ENCODE measurements at places on chromosomes 5 and 9.

DNA sequence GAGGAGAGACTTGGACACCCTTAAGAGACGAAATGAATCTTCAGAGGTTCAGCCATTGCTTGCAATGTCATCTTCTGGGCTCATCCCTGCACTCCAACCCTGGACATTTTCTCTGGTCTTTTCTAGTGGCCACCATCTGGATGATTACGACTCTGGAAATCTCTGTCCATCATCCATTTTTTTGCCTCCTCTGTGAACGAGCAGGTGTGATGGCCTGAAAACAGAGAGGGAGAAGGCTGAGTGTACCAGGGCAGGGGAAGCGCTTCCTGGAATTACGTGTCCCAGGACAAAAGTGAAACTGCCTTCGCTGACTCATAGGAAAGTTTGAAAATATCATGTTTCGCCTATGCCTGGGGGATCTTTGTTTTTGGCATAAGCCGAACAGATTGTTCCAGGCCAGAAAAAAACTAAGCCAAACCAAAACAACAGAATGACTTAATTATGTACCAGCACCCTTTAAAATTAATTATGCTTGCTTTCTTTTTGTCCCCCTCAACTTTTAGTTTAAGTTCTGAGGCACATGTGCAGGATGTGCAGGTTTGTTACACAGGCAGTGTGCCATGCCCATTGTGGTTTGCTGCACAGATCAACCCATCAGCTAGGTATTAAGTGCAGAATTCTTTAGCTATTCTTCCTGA lies 31.9 kb downstream of the ANKRD33B start:
- no peak for DNase-seq

GRCh38 chr9:105127863-105128220 lies 116.6 kb upstream of the SLC44A1 start:
- DNase-seq = no peak

DNA sequence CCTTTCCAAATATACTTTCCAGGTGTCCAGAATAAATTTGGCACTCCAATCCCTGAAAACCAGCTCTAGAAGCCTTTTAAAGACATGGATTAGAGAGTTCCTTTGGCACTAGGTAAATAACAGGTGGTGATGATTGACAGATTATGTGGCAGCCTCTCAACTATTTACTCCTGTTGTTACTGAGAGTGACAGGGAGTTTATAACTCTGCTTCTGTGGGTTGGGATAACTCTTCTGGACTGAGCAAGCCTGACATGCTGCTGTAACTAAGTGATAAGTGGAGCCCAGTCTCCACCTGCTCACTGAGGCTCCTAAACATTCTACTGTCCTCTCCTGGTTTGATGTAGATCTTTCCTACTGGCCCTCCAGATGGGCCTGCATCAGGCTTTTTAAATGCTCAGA lies 693.2 kb upstream of the FTMT start:
- DNase-seq = no peak

DNA sequence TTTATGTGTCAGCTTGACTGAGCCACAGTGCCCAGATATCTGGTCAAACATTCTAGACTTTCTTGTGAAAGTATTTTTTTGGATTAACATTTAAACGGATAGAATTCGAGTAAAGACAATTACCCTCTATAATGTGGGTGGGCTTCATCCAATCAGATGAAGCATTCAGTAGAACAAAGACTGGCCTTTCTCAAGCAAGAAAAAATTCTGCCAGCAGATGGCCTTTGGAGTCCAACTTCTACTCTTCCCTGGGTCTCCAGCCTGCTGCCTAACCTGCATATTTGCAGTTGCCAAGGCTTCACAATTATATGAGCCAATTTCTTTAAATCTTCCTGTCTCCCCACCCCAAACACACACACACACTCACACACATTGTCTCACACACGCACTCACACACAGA lies 86.4 kb downstream of the MED10 start:
- DNase-seq = no peak

DNA sequence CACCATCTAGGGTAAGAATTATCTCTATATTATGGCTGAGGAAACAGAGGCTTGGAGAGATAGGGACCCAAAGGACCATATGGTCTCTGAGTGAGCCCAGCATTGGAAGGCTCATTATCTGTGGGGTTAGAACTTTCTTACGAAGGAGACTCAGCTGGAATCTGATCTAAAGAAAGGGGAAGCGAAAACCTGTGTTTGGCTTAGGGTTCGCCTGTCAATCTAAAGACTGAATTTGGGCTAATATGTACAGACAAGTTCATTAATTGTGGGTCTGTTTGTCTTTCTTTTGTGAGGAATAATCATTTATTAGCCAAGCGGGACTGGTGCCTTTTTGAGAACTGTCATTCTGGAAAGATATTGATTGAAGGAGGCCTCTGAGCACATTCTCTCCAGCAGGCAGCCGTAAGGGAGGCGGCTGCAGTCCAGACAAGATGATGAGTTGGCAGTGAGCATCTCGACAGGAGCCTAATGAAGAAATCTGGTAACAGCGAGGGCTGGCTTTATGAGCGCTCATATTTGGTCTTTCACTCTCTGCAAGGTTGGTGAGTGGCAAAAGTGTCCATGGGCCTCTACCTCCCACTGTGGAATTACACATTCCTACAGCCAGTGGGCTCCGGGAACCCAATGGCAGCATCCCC lies 104.2 kb upstream of the GPR151 start:
- DNase-seq = no peak

DNA sequence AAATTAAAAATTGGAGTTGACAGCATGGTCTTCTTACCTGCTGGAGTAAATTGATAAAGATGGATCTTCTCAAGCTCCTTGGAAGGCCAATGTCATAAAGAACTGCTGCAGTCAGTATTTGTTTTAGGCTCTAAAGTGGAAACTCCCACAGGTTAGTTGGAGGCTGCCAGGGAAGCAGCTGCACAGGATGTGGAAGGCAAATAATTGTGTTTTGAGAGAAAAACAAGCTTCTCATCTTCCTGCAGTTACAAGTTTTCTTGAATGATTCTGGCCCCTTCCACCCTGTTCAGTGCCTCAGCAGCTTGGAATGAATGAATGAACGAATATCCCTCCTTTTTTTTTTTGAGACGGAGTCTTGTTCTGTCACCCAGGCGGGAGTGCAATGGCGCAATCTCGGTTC lies 13.9 kb downstream of the MROH2B start:
- no peak for DNase-seq

DNA sequence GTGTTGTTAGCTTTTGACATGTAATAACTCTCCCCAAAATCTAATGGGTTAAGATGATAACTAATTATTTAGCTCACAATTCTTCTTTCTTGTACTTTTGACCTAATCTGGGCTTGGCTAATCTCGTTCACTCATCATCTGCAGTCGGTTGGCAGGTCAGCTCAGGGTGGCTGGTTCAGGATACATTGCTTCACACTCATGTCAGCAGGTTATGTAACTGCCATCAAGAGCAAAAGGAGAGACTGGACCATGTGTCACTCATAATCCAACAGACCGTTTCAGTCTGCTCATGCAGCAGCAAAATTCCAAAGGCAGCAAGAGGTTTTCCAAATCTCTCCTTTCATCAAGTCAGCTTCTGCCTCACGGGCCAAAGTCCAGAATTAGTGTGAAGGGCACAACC lies 998.4 kb upstream of the CTNND2 start:
- DNase-seq = no peak

DNA sequence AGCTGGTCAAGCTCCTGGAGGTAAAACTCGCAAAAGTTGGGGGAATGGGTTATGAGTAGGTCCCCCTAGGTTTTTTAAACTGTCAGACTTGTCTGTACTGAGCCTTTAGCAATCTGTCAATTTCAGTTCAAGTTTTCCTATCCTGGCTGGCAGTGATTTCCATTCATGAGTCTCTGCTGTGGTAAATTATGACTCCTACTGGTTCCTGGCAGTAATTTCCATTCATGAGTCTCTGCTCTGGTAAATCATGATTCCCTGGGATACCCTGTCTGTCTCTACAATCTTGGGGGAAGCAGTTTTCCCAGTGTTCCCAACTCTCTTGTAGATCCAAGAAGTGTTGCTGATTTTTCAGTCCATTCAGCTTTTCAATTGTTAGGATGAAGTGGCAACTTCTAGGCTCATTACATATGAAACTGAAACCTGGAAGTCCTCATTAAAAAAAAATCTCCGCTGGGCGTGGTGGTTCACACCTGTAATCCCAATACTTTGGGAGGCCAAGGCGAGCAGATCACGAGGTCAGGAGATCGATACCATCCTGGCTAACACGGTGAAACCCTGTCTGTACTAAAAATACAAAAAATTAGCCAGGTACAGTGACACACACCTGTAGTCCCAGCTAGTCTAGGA lies 91.3 kb upstream of the GPBP1 start:
- DNase-seq = no peak

DNA sequence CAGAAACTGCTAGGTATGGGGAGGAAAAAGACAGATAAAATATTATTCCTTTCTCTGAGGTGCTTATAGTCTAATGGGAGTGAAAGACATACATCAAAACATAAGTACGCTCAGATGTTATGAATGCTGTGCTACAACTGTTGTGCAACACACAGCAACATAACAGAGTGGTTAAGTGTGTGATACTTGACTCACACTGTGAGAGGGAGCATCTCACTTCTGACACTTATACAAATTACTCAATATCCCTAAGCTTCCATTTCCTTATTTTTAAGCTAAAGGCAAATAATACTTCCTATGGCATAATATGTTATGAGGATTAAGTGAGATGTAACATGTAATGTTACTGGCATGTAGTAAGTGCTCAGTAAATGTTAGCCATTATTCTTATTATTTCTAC lies 110.6 kb upstream of the FER start:
- DNase-seq = no peak

GRCh38 chr9:89864731-89865130 lies 259.9 kb downstream of the GADD45G start:
- peak; percentile 30 for DNase-seq

GRCh38 chr5:103259705-103260355 lies 1.3 kb downstream of the MACIR start:
- no peak for DNase-seq

- no peak for DNase-seq
These were observed 624.2 kb upstream of the GRIN3A start for GRCh38 chr9:102362470-102363132.

DNA sequence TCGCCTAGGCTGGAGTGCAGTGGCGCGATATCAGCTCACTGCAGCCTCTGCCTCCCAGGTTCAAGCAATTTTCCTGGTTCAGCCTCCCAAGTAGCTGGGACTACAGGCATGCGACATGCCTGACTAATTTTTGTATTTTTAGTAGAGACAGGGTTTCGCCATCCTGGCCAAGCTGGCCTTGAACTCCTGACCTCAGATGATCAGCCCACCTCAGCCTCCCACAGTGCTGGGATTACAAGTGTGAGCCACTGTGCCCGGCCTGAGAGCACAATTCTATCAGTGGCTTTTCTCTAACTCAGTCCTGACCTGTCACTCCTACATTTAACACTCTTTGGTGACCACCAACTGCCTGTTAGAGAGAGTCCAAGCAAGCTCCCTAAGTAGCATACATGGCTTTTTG lies 82.7 kb upstream of the SPOCK1 start:
- no peak for DNase-seq

GRCh38 chr5:172984244-172984953 lies 828 bp downstream of the ATP6V0E1 start:
- DNase-seq = peak; percentile 71

DNA sequence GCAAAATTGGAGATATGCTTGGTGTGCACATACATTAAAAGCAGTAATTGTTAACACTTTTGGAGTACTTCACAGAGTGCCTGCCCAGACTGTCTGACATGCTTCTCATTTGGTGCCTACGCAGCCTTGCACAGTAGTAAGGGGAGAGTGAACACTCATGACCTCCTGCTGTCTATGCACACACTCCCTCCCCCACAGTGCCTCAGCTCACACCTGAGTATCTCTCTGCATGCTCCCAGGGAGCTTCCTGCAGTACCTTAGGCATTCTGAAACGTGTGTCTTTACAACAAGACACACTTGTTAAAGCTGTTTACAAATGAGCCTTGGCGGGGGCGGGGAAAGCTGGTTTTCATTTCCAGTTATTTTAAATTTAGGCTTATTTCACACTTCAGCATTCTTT lies 18.0 kb downstream of the MAP3K1 start:
- DNase-seq = no peak

GRCh38 chr9:61669352-61669751 lies 479.5 kb downstream of the SPATA31A7 start:
- no peak for DNase-seq

- no peak for DNase-seq
These were observed 5.9 kb downstream of the CDKN2A start for GRCh38 chr9:21988056-21988990.

DNA sequence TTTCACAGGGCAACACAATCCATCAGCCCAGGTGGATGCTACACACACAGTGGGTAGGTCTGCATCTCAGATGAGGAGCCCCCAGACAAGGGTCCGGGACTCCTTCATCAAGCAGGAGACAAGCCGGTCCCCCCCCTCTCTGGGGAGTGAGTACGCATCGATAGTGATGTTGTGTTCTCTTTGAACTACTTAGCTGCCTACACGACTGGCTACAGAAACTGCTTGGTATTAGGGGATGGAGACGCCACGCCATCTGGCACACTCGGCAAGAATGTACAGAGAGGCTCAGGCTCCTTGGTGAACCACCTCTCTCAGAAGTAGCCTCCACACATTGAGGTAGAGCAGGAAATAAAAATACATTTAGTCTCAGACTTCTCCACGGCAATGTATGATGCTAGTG lies 179.8 kb downstream of the CNTNAP3 start:
- no peak for DNase-seq

GRCh38 chr9:136694163-136694871 lies 7.1 kb upstream of the AGPAT2 start:
- DNase-seq = no peak

- peak; percentile 92 for DNase-seq
These were observed at the start of gene SLIT3 for GRCh38 chr5:169300468-169301385. Gene SLIT3 (minus strand): TSS chr5:169301139. CDS start chr5:169300709, 430 bp downstream.

- no peak for DNase-seq
These were observed 6.3 kb downstream of the PLAA start for GRCh38 chr9:26940779-26941178.

DNA sequence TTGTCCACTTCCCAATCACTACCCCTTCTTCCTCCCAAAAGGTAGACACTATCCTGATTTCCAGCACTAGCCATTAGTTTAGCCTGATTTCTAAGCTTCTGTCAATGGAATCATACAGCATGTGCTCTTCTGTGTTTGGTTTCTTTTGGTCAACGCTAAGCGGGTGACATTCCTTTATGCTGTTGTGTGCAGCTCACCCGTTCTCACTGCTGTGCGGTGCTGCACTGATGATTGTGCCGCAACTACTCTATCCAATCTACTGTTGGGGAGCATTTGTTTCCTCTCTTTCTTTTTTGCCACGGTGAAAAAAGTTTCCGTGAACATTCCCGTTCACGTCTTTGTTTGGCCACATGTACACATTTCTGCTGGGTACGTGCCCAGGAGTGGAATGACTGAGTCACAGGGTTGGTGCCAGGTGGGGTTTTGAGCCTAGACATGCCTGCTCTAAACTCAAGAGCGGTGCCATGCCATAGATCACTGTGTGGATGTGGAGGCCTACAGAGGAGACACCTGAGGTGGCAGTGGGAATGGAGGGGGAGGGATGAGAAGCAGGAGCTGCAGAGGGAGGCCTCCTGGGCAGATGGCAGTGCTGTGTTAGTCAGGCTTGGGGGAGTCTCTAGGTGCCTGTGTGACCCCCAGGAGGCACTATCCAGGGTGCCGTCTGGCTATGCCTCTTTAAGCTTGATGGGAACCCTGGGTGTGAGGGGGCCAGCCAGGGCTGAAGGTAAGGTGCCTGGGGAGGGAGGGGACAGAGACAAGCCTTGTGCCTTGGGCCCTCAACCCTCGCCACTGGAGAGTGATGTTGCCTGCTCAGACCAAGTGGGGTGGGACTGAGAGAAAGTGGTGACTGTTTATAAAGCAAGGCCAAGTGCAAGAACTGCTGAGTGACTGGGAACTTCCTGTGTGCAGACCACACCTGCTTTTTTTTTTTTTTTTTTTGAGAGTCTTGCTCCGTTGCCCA lies 11.4 kb upstream of the ANKRD33B start:
- DNase-seq = no peak

GRCh38 chr9:95025213-95026147 lies 292.0 kb downstream of the FANCC start:
- DNase-seq = peak; percentile 57
